ENCODE measurements at places on chromosomes 4 and X. TPM values are rescaled to one million over a fixed set of nuclear protein-coding genes. Genes with fewer than 3 reads are reported as not detected.

GRCh38 chr4:11214281-11214680 lies 214.4 kb downstream of the HS3ST1 start:
- DNase-seq, result no peak

DNA sequence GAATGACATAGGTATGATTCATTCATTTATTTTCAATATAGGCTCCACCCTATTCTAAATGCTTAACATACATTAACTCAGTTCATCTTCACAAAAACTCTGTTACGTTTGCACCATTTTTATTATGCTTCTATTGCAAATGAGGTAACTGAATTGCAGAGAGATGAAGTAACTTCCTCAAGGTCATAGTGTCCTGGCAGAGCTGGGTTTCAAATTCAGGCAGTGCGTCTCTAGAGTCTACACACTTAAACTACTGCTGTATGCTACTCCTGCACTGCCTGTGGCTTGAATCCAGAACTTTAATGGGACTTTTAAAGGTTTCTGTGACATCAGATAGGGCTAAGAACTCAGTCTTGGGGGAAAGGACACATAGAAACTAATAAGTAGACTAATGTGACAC lies 413.4 kb downstream of the UBE2NL start:
- DNase-seq, result peak; percentile 12

- DNase-seq, result no peak
Measured at GRCh38 chrX:72201836-72202536, 20.4 kb downstream of the PIN4 start.

Gene EVC2
- total RNA-seq, result 10.0 TPM

DNA sequence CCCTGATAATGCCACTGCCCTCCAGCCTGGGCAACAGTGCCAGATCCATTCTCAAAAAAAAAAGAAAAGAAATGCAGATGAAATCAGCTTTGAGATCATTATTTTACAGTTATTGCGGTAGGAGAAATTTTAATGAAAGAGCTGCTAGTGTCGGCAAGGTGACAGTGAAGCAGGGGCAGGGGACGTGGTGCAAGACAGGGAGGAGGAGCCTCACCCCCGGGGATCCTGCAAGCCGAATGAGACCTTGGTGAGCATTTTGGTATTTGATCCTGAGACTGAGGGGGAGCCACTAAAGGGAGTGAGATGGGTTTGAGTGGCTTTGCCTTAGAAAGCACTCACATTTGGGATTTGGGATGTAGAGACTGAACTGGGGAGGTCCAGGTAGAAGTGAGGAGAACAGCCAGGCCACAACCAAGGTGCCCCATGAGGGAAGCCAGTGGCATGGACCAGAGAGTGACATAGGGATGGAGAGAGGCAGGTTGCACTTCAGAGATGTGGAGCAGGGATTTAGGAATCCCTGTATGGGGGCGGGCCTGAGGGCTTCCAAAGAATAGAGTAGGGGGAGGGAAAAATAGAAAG lies 23.6 kb downstream of the RBM10 start:
- DNase-seq, result no peak

GRCh38 chr4:127141856-127142255 lies 490.9 kb upstream of the INTU start:
- DNase-seq, result no peak

Gene ATP1B4
- 0.08 TPM for total RNA-seq

GRCh38 chrX:120316587-120317283 lies 5.5 kb upstream of the TMEM255A start:
- no peak for DNase-seq

DNA sequence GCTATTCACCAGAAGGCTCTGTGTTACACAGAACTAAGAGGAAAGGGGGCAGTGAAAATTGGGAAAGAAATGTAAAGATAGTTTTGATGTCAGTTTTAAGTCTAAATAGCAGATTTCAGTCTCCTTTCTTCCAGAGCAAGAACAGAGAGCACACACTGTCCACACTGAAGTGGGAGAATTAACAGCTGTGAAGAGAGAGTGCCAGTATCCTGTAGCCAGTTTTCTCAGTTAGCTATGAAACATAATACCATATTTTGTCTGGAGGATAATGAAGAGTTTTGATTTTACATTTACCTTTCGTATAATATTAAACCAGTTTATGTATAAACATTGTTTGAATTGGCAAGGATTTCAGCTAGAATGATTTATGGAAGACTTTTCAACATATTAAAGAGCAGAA lies 35.1 kb downstream of the FBXO8 start:
- no peak for DNase-seq

- DNase-seq, result no peak
Measured at GRCh38 chr4:136931781-136932180, 600.5 kb downstream of the PCDH18 start.

- DNase-seq, result no peak
Measured at GRCh38 chrX:140477987-140478386, 26.9 kb downstream of the SOX3 start.

- no peak for DNase-seq
Measured at GRCh38 chr4:173937631-173938270, 345.7 kb downstream of the FBXO8 start.

Gene FMR1NB
- total RNA-seq, result 48.2 TPM

- peak; percentile 50 for DNase-seq
Measured at GRCh38 chr4:64584981-64585557, 175.8 kb upstream of the TECRL start.

Gene ERVMER34-1
- total RNA-seq, result 2.4 TPM

GRCh38 chr4:54209617-54210016 lies 19.5 kb upstream of the PDGFRA start:
- no peak for DNase-seq

Gene RNF212
- 33.6 TPM for total RNA-seq

- no peak for DNase-seq
Measured at GRCh38 chr4:159193046-159193620, 90.3 kb downstream of the RAPGEF2 start.

GRCh38 chr4:114257501-114257900 lies 278.1 kb upstream of the ARSJ start:
- DNase-seq, result no peak

All from testis (tissue), 5 donors.